CD4-positive, alpha-beta T cell (primary cell): ENCODE measurements at places on chromosomes 2 and 18.
A peak's percentile ranks its signal among the peaks of the same experiment; 100 is the strongest.

DNA sequence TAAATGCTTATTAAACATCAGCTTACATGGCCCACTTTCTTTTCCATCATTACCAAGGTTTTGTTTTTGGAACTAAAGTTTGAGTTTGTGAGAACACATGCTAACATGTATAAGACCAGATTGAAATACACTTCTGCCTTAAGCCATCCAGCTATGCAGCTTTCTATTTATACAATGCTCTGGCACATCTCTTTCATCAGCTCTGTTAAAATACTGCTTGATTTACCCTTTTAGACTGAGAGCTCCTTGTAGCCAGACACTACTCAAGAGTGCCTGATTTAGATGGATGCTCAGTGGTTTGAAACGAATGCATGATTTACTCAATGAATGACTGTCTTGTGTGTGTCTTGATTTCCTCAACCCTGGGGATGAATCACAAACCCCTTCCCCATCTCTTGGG is 392.5 kb downstream of the THSD7B start:
- no peak for DNase-seq

- DNase-seq = no peak
Measured at GRCh38 chr2:99980176-99980575, 162.2 kb downstream of the AFF3 start.

- DNase-seq = no peak
Measured at GRCh38 chr2:96083064-96083939, 33.1 kb downstream of the ADRA2B start.

GRCh38 chr2:231597014-231597611 is 4.4 kb downstream of the TEX44 start:
- no peak for DNase-seq

DNA sequence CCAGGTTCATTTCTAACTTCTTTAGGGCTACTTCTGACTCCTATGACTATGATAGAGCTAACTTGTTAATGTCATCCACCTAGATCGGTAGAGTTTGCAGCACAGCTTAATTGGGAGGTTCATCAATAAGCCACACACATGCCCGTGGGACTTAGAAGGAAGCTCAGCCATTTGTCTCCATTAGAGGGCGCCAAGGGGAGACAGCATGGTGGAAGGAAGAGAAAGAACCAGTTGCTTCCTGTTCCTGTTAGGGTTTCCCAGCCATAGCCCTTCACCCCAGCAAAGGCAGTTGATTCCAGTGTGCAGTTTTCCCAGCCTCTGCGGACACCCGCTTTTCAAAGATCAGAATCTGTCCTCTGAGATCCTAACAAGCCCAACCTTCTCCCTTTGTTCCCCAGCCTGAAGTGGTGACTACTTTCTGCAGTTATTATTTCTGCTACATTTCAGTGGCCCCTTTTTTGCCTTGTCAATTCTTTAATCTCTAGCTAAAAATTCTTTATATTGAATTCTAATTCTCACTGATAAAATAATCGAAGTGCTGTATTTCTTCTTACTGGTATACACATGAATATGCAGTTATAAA is 30.3 kb downstream of the MAIP1 start:
- peak; percentile 11 for DNase-seq

GRCh38 chr2:2033691-2034090 is 289.4 kb upstream of the PXDN start:
- no peak for DNase-seq

- DNase-seq = no peak
Measured at GRCh38 chr2:9112079-9112721, 94.4 kb upstream of the ASAP2 start.
